H1 (cell line): ENCODE measurements at places on chromosomes 7 and 10. TPM values are rescaled to one million over a fixed set of nuclear protein-coding genes. Genes with fewer than 3 reads are reported as not detected.

GRCh38 chr10:107898392-107898791 is 733.9 kb upstream of the SORCS1 start:
- DNase-seq = no peak

Gene NUPR2
- total RNA-seq = not detected in 2 replicates

Gene FBXO24
- 0.35 and 0.59 TPM in 2 replicates for total RNA-seq

Gene TMEM130
- total RNA-seq = 2.9 and 3.7 TPM in 2 replicates

GRCh38 chr7:24323961-24324480 is 40.0 kb downstream of the NPY start:
- DNase-seq = no peak

GRCh38 chr10:127968659-127969058 is 61.8 kb downstream of the PTPRE start:
- DNase-seq = no peak

Gene PNLIP
- total RNA-seq = not detected in 2 replicates

Gene IL6
- total RNA-seq = 0.41 and 0.73 TPM in 2 replicates

Gene SLC35G1
- 6.2 and 6.9 TPM in 2 replicates for total RNA-seq

DNA sequence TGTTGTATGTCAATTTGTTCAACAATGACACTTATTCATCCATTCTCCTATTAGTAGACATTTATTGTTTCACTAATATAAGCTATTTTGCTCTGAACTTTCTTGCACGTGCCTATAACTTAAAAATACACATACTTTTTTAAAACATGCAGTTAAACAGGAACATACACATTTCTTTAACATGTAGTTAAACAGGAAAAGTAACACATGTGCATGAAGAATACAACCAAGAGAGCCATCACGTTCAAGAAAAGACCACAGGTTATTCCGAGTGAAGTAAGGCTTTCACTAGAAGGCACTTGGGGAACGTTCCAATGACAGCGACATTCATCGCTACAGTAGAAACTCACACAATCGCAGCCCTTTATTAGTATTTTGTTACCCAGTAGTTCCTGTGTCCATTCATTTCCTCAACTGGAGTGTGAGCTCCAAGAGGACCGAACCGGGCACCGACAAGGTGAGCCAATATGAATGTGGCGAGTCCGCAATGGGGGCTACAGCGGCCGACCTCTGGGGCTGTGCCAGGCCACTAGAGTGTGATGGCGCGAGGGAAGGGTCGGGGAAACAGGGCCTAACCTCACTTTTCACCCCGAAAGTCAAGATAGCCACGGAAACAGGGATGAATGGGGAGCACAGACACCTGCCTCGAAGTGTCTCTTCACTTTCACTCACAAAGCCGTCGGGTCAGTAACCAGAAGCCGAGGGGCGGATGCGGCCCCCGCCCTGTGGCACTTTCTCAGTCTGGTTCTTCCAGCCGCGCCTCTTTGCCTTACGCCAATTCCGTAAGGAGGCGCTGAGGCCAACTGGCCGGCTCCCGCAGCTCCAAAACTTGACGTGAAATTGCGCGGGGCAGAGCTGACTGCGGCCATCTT is 775 bp upstream of the SEPTIN7 start:
- DNase-seq = peak; percentile 81

Gene PDE6C
- total RNA-seq = not detected in 2 replicates

- DNase-seq = no peak
Measured at GRCh38 chr10:31686599-31686998, 242.0 kb downstream of the ARHGAP12 start.

DNA sequence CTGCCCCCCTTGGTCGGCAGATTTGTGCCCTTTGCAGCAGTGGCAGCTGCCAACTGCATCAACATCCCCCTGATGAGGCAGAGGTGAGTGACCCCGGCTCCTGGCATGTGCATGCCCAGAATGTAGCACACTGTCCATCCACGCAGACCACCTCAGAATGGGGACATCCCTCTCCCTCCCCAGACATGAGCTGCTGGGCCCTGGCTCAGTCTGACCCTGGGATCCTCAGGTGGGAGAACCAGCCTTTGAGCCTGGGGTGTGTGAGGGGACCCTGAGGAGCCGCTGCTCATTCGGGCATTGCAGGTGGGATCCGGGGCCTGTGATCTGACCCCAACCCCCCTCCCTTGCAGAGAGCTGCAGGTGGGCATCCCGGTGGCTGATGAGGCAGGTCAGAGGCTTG is 5.7 kb downstream of the SFXN3 start:
- no peak for DNase-seq

DNA sequence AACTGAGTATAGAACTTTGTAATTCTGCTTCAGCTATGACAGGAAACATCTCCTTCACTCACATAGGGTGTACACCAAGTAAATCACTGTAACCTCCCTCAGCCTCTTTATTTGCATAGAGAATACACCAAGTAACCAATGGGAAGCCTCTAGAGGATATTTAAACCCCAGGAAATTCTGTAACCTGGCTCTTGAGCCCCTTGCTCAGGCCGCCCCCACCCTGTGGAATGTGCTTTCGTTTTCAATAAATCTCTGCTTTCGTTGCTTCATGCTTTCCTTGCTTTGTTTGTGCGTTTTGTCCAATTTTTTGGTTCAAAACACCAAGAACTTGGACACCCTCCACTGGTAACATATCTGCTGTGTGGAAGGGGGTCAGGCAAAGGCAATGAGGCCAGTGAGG is 60.2 kb downstream of the CLRN3 start:
- DNase-seq = no peak

Gene SEM1
- total RNA-seq = 75.3 and 80.2 TPM in 2 replicates

DNA sequence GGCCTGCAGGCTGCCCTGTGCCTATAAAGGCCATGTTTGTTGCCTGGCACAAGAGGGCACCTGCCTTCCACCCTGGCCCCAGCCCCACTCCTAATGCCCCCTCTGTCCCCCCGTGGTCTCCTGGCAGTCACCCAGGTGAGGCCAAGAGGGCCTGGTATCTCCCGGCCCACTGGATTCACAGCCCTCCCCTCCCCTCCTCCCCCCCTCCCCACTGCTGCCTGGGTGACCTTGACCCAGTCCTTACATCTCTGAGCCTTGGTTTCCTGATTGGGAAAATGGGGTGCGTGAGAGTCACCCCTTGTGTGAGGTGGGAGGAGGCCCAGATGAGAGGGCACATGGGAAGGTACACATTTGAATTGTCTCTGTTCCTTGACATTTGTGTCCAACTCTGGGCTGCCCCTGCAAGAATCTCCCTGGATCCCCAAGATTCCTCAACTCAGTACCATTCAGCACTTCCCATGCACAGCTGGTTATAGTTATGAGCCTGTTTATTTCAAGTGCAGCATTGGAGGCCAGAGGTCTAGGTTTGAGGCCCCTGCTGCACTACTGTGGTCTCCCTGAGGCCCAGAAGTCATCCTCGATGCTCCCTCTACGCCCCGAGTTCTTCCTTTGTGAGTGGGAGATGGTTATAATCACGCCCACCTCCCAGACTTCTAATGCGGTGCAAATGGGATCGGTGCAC is 58.9 kb downstream of the TMEM270 start:
- DNase-seq = no peak

GRCh38 chr7:139981511-139981895 is 81.2 kb downstream of the PARP12 start:
- no peak for DNase-seq

GRCh38 chr10:97869091-97870042 is 19.7 kb downstream of the GOLGA7B start:
- no peak for DNase-seq

DNA sequence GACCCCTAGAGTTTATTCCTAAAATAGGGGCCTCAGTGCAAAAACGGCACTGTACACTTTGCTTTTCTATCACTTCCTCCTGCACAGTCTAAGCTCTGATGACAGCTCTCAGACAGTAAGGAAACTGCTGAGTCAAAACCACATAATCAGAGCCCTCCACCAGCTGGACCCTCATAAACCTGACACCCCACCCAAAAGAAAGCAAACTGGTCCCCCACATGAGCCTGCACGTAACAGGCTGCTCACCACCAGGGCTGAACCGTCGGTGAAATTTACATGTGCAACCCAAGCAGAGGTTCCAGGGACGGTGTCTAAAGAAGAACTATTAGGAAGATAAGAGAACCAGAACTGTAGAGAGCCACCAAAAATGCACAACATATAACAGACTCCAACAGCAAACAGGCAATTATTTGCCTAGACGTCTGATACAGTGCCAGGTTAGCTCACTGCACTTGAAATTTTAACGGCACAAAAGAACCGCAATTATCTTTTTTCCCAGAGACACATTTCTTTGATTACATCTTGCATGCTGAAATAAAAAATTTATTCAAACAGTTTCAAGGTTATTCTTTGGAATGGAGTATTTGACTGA is 19.6 kb downstream of the SGMS1 start:
- DNase-seq = no peak

DNA sequence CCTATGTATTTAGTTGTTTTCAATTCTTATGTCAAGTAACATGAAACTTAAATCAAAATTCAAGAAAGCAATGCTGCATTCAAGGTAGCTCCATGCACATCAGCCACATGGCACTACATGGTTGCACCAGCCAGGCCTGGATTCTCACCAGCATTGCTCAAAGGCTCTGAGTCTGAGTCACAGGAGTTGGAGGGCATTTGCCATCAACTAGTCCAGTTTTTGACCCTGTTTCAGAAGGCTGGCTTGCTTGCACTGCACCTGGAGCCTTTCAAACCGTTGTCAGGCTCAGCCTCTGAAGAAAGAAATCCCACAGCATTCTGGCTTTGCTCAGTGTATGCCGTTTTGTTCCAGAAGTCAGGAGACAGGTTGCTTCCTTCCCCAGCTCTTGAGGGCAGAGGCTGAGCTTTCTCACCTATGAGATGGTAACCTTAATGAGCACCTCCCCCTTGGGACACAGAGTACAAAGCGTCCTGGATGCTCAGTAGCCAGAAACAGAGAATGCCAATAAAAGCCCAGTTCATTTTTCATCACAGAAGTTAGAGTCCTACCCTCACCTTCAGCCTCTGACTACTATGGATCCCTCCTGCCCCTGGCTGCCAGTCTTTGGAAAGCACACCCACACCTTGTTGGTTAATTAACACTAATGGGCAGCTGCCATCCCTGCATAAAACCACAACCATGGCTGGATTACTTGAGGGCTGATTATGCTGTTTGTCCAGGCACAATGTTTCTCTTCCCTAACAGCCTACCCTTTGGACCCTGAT is 288.4 kb upstream of the LRRTM3 start:
- no peak for DNase-seq

DNA sequence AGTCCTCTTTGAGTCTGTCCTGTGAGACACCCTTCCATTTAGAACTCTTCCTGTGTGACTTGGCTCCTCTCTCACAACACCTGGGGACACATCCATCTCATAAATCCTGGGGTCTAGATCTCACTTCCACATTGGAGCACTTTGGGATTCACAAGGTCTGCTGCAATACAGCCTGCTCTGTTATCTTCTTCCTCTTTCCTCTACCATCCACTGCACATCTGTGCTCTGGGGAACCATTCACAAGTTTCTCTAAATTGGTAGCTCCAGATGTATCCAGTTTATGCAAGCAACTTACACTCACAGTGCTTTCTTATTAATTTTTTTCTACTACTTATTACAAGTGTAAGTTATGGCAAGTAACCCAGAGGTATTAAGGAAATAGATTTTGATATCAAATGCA is 5.5 kb upstream of the FIGNL1 start:
- DNase-seq = no peak

DNA sequence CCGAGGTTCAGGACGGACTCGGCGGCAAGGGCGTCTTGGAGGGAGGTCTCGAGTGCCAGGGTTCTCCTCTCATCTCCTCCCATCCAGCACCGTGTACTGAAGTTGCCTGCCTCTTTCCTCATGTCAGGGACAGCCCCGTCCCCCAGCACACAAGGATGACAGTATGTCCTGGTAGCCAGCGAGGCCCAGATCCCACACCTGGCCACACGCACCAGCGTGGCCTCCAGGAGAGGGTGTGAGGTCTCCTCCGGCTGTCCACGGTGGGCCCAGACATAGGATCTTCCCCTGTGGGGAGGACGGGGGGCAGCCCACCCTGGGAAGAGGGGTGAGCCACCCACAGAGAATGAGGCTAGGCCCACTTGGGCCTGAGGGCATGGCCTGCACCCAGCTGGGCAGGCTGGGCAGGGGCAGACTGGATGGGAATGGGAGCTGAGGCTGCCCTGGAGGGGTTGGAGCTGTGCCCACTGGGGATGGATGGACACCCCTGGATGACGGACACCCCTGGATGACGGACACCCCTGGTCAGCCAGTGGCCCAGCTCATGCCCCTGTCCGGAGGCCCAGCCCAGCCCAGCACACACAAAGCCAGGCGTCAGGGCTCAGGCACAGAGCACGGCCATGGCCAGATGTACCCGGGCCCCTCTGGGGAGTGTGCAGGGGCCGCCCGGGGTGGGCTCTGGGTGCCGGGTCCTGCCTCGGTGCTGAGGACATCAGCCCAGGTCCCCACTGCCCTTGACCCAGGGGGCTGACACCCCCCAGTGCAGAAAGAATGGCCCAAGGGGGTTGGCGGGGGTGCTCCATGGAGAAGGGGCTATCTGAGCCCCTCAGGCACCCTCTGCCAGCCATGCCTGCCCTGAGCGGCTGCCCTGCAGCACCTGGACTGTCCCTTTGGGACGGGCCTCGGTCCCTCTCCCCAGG is 30.9 kb upstream of the CFAP46 start:
- no peak for DNase-seq
